ENCODE measurements at places on chromosomes 6 and 20.
A peak's percentile ranks its signal among the peaks of the same experiment; 100 is the strongest.

GRCh38 chr20:4844751-4845465, 123.2 kb downstream of the PRND start:
- DNase-seq: no peak

- DNase-seq: peak; percentile 53
Observed at GRCh38 chr20:44776980-44777379, 31.3 kb downstream of the KCNK15 start.

GRCh38 chr20:4978050-4978918, 23.0 kb downstream of the SLC23A2 start:
- no peak for DNase-seq

- no peak for DNase-seq
Observed at GRCh38 chr20:24151621-24152294, 163.2 kb upstream of the GGTLC1 start.

DNA sequence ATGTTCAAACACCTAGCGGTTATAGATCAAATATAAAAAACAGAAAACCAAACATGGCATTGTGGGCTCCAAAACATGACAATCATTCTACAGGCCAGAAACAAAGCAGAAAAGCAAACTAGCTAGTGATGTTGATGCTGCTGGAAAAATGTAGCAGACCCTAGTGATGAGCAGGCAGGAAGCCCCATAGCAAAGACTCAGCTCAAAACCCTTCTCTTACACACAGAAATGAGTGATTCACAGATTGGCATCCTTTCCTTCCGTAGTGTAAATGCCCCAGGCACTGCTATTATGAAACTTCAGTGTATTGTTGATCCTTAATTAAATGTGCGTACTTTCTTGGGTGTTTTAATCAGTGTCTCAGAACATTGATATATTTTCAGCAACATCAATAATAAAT, 425.1 kb downstream of the UTRN start:
- DNase-seq: no peak

DNA sequence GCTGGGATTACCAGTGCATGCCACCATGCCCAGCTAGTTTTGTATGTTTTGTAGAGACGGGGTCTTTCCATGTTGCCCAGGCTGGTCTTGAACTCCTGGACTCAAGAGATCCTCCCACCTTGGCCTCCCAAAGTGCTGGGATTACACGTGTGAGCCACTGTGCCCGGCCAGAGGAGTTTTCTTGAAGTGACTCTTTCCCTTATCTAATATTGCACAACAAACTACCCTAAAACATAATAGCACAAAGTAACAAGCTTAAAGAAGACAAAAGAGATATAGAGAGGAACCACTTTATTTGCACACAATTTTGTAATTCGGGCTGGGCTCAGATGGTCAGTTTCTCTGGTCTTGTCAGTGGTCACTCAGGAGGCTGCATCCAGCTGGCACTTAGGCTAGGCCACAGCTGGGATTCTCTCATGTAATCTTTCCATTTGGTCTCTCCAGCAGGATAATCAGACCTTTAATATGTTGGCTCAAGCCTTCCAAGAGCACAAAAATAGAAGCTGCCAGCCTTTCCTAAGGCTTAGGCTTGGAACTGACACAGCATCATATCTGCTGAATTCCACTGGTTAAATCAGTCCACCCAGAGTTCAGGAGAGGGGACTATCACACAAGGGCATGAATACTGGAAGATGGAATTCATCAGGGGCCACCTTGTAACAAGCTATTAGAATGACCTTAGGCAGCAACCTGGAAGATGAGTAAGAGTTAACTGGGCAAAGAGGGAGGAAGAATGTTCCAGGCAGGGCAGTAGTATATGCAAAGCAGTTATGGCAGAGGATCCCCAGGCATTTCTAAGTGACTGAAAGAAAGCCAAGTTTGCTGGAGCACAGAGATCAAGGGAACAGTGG, 56.7 kb upstream of the PNRC1 start:
- DNase-seq: no peak

Data from endothelial cell (in vitro differentiated cells).